Activated CD4-positive, alpha-beta T cell treated with anti-CD3 and anti-CD28 coated beads, Interleukin-2, amount 50 U/mL, for 24 hours (primary cell): ENCODE measurements at places on chromosomes 1 and 21.

DNA sequence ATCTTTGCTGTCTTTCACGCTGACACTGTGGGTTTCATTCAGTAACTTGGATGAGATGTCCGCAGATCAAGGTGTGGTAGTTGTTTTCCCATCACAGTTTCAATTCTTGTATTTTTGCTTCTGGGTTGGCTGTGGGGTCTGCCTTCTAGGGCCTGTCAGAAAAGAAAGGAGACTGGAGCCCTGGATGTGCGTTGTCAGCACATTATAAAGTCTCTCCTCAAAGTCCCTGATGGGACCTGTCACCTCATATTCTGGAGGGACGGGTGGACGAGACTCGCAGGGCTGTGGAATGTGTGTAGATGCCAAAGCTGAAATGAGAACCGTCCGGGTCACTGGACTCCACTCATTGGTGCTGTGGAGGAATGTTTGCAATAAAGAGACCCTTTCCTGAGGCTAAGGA is 11.3 kb downstream of the IGSF5 start:
- DNase-seq: no peak

- DNase-seq: peak; percentile 45
Observed at GRCh38 chr1:234608911-234609690, 877 bp downstream of the IRF2BP2 start.

DNA sequence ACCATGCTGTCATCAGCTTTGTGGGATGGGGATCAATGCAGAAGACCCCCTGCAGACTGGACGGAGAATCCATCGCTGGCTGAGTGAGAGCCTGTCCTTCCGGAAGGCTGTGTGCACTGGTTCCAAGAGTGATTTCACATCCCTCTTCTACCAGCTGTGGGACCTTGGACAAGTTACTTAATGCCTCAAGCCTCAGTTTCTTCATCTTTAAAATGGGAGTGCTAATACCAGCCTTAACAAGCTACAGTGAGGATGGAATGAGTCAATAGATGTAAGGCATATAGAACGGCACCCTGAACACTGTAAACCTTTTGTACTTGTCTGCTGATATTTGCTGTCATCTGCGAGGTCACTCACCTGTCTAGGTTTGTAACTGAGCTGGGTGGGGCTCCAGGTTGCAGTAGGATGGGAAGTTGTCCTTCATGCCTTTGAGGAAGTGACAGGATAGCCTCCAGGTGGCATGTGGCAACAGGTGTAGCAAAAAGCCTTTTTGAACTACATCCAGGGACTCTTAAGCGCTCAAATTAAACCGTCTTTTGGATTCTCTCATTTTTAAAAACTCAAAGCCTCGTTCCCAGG is 27.5 kb downstream of the TMEM51 start:
- DNase-seq: no peak

- no peak for DNase-seq
Observed at GRCh38 chr1:71030026-71030425, 17.6 kb downstream of the PTGER3 start.

- no peak for DNase-seq
Observed at GRCh38 chr1:99869304-99869703, 19.1 kb downstream of the AGL start.

DNA sequence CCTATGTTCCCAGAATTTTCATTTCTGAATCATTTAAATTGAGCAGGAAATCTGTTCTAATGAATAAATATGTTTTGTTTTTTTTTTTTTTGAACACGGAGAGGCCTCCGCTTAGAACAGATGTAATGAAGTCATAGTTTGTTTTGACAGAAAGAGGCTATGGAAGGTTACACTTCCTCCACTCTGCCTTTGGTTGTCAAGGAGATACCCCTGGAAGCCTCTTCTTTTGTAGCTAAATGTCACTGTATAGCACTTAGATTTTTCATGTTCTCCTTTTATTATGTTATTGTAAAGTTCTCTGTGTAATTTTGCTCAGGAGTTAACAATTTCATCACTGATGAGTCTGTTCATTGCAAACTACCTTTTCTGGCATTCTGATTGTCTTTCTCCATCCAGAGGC is 22.7 kb upstream of the GNG12 start:
- DNase-seq: no peak

DNA sequence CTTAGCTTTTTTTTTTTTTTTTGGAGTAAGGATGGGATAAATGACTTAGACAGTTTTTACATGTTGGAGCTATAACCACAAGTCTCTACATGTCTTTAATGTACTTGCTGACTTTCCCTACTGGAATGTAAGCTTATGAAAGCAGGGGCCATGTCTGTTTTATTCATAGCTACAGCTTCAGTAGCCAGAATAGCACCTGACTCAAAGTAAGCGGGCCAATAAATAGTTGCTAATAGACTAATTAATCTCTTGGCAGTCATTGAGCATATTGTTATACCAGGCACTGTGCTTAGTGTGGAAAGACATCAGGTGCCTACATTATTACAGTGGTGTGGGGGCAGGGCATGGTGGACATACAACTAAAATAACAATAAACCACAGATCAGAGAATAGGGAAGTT is 84.4 kb upstream of the HOOK1 start:
- no peak for DNase-seq

DNA sequence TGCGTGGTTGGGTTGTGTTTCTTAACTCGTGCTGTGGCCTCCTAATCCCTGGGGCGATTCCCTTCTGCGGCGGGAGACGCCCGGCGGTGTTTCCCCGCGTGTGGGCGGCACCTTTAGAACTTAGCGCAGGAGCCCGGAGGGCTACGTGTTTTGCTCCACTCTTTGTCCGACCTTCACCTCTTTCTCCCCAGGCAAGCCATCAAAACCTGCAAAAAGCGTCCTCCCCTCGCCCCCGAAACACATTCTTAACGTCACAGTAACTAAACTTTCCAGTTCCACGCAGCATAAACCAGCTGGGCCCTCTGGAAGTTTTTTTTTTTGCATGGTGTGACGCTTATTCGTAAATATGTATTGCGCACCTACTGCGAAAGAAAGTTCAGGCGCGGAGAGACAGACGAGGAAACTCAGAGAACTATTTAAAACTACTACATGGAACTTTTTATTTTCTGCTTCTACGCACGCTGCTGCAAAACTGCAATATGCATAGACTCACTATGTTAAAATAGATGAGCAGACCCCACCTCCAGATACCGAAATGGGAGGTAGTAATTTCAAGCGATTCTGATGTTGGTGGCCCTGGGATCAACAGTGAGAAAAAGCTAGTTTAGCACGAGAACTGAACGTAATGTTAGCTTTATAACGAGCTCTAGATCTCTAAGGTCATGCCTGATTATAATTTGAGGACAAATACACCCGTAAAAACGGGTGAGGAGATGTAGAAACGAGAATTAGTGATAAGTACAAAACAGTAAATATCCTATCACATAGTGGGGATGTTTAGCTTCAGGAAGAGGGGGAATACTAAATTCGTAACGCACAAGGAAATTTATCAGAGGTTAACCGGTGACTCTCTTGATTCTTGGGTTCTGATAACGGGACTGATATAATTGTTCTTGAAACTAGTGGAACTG is 920 bp downstream of the MTR start:
- no peak for DNase-seq

DNA sequence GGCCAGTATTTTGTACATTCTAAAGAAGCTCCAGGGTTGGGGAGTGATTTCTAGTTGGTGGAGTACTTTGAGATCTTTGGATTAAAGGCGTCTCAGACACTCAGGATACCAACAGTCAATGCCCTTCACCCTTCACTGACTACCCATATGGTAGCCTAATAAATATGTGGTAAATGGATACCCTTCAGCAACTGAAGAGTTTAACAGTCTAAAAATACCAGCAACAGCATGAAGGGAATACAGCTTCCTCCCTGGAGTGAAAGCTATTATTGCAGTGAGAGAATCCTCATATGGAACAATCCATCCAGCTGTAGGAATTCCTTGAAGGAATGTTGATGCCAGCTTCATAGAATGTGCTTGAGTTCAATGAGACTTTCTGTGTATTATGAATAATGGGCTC is 26.8 kb downstream of the DNAJC11 start:
- DNase-seq: no peak

- DNase-seq: no peak
Observed at GRCh38 chr1:230701895-230702768, 11.8 kb downstream of the AGT start.

GRCh38 chr1:47859092-47859743 is 138.0 kb downstream of the TRABD2B start:
- DNase-seq: no peak

- no peak for DNase-seq
Observed at GRCh38 chr21:38351961-38352521, 95.2 kb downstream of the KCNJ15 start.

- no peak for DNase-seq
Observed at GRCh38 chr1:155070158-155070621, 6.7 kb downstream of the EFNA4 start.

- no peak for DNase-seq
Observed at GRCh38 chr21:25571726-25572121, 35.6 kb downstream of the MRPL39 start.

DNA sequence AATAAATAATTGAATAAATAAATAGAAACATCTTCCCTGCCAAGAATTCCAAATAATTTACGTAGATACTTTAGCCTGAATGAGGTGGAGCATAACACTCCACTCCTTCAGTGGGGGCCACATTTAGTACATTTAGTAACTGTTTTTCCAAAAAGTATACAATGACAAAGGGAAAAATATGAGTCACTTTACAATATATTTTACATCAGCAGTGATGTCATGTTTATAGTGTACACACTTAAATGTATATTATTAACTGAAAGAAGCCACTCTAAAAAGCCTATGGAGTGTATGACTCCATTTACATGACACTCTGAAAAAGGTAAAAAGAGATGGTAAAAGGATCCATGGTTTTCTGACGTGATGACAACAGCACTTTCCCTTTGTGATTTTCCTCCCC is 344.5 kb upstream of the GREM2 start:
- no peak for DNase-seq

DNA sequence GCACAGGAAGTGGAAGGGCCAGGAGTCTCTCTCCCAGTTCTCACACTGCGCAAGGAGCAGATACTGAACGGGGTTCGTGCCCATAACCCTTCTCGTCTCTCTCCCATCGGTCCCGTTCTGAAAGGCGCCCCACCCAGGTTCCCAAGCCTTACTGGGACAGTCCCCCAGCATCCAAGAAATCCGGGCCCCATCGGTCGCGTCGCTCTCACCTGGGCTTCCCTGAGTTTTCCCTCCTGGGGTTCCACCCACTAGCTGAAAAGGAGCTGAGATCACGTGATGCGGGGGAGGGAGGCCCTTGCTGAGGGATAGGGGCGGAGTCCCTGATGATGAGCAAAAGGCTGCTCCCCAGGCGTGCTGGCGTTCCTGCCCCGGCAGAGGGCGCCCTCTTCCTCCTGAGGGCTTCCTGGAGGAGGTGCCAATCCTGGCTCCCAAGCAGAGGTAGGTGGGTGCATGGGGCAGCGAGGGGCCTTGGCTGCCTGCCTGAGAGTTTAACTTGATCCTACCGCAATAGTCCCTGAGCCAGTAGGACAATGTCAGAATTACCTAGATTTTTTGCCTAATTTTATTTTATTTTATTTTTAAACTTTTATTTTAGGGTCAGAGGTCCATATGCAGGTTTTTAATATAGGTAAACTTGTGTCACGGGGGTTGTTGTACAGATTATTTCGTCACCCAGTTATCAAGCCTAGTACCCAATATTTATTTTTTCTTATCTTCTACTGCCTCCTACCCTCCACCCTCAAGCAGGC is at the start of gene SPOCD1:
SPOCD1 (minus strand) TSS at position 271 of the 749 bp plus-strand sequence. CDS start 689 bp downstream, outside the sequence.
- peak; percentile 70 for DNase-seq

GRCh38 chr1:199931666-199932377 is 95.7 kb upstream of the NR5A2 start:
- no peak for DNase-seq

DNA sequence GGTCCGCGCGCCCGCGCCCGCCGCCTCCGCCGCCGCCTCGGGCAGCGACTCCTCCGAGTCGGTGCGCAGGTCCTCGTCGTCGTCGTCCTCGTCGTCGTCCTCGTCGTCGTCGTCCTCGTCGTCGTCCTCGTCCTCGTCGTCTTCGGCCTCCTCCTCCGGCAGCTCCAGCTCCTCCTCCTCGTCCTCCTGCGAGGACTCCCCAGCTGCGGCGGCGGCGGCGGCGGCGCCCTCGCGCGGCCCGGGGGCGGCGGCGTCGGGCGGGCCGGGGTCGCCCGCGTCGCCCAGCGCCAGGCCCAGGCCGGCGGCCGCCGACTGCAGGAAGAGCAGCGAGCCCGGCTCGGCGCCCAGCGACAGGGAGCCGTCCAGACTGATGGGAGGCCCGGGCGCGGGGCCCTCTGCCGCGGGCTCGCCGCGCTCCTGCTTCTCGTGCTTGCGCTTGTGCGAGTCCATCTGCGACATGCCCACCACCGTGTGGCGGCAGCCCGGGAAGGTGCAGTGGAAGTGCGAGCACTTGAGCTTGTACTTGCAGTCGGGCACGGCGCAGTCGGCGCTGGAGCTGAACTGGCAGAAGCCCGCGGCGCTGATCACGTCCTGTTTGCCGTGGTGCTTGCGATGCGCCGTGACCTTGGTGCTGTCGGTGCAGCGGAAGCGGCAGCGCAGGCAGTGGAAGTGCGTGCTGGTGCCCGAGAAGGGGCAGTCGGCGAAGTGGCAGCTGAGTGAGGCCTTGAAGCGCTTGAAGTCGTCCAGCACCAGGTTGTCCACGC is 157.3 kb downstream of the CASZ1 start:
- no peak for DNase-seq

DNA sequence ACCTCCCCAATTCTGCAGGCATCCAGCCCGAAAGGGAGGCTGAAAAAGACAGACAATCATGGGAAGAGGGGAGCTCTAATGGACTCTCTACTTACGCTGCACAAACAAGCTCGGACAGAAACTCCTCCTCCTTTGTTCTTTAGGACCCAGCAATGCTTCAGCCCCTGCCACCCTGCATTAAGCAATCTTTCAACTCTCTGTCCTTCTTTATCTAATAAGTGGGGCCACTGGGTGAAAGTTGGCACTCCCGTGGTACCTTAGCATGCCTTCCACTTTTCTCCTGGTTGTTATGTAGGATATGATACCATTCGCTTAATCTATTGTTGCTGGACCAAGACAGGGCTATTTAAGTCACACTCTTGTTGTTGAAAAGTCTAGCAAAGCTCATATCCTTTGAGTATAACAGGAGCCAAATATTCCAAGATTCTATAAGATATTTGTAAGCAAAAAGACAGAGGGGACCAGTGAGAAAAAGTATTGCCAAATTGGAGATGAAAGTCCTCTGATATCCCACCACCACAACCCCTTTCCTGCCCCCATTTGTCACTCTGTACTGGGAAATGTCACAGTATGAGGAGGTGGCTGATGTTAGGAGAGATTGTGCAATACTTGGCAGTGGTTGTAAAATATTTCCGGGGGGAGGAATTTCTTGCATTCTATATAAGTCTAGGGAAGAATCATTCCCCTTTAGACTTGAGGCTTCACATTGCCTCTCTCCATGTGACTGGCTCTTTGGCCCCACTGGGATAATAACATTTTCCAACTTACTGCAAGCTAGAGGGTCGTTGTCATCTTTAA is 137.3 kb upstream of the GJB5 start:
- DNase-seq: no peak

GRCh38 chr1:29489471-29489870 is 253.1 kb downstream of the PTPRU start:
- DNase-seq: no peak

- no peak for DNase-seq
Observed at GRCh38 chr1:98417820-98418219, 243.7 kb upstream of the SNX7 start.
